ENCODE measurements at places on chromosomes 4 and X.

DNA sequence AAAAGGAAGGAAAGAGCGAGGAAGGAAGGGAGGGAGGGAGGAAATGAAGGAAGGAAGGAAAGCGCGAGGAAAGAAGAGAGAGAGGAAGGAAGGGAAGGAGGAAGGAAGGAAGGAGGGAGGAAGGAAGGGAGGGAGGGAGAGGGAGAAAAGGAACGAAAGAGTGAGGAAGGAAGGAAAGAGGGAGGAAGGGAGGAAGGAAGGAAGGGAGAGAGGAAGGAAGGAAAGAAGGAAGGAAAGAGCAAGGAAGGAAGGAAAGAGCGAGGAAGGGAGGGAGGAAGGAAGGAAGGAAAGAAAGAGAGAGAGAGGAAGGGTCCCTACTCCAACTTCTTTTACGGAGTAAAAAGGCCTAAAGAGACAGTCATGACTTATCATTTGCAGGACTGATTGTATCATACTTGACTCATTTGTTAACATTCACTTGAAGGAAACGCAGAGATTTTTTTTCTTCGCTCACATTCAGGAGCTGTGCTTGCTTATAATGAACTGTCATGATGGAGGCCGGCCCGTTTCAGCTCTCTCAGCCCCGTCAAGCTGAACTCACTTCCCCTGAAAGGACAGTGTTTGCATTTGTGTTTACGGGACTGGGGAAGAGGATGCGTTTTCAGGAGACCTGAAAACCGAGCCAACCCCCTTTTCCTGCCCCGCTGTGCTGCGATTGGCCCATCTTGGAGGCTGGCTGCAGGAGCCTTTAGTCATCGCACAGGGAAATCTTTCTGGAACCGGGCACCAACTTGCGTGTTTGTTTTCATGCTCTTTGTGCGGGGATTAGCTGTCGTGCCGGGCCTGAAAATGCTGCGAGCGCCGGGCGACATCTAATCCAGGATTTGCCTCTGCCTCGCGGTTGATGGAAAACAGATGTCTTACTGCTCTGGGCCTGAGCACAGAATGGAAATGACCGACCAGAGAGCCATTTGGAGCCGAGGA, 17.8 kb downstream of the TRIM2 start:
- no peak for DNase-seq

GRCh38 chrX:84046403-84046984, 141.5 kb downstream of the RPS6KA6 start:
- no peak for DNase-seq

- no peak for DNase-seq
These were observed 159.6 kb upstream of the LEF1 start for GRCh38 chr4:108328383-108328732.

DNA sequence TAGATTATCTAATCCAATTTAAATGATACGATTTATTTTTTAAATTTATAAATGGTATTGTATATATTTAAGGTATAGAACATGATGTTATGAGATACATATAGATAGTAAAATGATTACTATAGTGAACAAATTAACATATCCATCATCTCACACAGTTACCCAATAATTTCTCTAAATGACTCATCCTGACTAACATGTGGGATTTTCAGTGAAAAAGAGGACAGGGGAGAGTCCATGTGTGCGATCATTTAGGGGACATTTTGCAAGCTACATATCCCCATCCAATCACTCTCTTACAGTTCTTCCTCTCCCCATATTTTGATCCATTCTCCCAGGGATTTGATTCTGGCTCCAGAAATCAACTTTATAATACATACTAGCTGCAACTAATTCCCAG, 88.2 kb downstream of the ABCB7 start:
- no peak for DNase-seq

GRCh38 chr4:6230502-6230785, 30.1 kb upstream of the JAKMIP1 start:
- no peak for DNase-seq

GRCh38 chrX:40091691-40092421, 5.9 kb downstream of the BCOR start:
- no peak for DNase-seq

- DNase-seq, result no peak
These were observed 188.4 kb upstream of the TBC1D9 start for GRCh38 chr4:140944572-140944971.

DNA sequence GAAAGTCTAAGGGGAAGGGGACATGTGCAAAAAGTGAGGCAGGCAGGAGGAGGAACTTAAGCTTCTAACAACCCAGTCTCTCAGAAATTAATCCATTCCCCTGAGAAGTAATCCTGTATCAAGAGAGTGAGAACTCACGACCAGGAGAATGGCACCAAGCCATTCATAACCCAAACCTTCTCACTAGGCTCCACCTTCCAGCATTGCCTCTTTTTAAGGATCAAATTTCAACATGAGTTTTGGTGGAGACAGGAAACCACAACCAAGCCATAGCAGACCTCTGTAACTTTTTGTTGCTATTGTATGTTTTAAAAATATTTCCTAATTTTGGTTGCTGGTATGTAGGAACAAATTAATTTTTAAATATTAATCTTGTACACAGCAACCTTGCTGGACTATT, 32.8 kb downstream of the PASD1 start:
- no peak for DNase-seq

GRCh38 chr4:2273657-2274319, 11.9 kb upstream of the MXD4 start:
- DNase-seq, result no peak

GRCh38 chr4:158008551-158009218, 164.1 kb downstream of the GASK1B start:
- DNase-seq, result no peak

- DNase-seq, result no peak
These were observed 1159.7 kb upstream of the PCDH7 start for GRCh38 chr4:29560452-29560851.

- DNase-seq, result no peak
These were observed 93.9 kb upstream of the C1QTNF7 start for GRCh38 chr4:15333692-15334633.

- no peak for DNase-seq
These were observed 321.2 kb downstream of the PCDH7 start for GRCh38 chr4:31041385-31041784.

DNA sequence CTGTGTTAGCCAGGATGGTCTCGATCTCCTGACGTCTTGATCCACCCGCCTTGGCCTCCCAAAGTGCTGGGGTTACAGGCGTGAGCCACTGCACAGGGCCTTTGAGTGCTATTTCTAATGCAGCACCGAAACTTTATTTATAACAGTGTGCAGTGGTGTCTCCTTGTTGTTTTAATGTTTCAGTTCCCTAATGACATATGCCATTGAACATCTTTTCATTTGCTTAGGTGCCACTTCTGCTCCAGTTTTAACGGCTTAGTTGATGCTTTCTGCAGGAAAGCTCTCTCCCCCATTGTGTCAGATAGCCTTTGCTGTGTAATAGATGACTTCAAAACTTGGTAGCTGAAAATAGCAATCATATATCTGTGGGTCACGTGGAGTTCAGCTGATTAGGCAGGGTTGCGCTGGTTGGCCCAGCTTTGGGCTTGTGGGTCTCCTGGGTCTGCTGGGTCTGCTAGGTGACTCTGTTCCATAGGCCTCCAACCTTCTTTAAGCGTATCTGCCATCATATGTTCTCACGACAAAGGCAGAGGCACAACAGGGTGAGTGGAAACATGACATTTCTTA, 76.4 kb upstream of the SHISA3 start:
- DNase-seq, result no peak

GRCh38 chr4:137209240-137209639, 323.1 kb downstream of the PCDH18 start:
- no peak for DNase-seq

DNA sequence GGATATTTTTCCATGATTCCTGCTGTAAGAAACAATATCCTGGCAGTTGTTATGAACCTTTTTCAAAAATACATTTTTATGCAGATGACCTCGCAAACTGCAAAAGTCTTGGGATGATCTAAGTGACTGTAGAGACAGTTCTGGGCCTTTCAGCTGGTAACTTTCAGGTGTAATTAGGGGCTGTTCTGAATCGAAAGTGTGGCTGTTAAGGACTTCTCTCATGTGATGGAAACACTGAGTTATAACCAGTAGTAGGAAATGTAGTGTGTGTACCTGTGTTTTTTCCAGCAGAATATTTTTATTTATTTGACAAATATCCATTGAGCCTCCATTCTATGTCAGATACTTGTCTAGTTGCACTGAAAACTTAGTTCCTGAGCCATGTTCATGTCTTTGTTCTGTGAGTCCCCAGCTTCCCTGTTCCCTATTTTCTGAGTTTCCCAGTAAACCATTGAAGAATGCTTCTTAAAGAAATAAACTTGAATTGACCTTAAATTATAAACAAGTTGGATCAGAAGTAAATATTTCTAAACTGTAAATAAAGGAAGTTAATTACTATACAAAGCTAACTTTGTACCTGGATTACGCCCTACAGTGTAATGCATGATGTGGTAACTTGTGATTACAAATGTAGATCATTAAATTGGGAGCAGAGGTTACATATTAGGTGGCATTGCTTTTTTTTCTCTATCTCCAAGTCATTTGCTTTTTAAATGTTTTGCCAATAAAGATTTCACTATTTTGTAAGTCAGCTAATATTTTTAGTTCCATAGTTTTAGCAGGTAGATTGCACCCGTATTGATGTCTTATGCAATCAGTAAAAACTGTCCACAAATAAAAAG, 33.7 kb upstream of the HPGD start:
- no peak for DNase-seq

DNA sequence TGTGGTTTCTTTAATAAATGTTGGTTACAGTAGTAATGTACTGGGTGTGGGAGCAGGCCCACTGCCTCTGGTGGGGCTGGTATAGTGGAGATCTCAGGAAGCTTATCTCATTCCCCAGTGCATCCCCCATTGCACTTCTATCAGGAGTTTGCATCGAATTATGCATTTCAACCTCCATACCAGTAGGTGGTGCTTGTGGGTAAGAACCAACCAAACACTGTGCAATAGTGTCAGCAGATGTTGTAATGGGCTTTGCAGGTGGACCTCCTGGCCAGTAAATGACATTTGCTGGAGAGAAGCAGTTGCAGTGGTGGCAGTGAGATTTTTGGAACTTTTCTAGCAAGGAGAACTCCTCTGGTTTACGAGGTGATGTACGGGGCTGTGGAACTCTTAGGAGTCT, 150.6 kb downstream of the POU3F4 start:
- no peak for DNase-seq

DNA sequence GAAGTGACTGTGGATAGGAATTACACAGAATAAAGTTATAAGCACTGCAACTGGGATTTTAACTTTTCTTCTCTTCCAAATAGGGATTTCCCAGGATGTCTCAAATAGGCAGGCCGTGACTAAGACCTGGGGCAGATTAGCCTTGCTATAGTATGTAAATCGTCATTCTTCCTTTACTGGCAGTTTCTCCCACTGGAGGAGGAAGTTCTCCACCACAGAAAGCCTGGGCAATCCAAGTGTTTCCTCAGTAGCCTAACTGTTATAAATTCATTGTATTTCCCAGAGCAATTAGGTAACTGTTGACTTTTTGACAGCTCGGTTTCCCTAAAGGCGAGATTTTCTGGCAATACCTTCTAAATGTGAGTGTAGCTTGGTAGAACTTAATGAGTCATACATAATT, at the start of gene TNIP3:
TNIP3 (minus strand) TSS at position 31 of the 400 bp plus-strand sequence. CDS start 196 bp downstream, outside the sequence.
- no peak for DNase-seq

DNA sequence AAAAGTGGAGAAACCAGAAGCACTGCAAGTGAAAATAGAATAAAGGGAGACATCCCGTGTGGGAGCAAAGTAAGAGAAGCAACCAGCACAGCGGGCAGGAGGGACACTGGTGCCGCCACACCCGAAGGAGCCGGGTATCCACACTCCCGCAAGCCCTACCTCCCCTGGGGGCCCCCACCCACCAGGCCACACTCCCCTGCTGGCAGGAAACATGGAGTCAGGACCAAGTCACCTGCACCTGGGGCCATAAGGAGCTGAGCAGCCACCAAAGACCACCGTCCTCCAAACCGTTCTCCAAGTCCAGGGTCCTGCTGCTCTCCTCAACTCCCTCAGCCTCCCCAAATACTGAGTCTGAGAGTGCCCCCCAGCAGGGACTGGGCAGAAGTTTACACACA, 30.5 kb downstream of the FGFRL1 start:
- DNase-seq, result no peak

DNA sequence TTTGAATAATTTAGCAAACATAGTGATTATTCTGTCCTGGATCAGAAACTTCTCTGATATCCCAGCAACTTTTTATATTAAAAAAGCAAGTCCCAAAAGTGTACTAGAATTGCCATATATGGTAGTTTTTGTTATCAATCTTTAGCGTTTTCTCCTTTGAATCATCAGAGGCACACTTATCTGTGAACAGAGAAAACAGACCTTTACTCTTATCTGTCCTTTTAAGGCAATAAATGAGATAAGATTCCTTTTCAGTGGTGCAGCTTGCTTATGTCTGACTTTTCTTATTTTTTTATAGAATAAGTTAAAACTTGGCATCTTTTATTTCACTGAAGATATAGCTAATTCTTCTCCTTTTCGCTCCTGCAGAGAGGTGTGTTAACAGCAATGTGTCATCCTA, 458.1 kb upstream of the PCDH10 start:
- no peak for DNase-seq

DNA sequence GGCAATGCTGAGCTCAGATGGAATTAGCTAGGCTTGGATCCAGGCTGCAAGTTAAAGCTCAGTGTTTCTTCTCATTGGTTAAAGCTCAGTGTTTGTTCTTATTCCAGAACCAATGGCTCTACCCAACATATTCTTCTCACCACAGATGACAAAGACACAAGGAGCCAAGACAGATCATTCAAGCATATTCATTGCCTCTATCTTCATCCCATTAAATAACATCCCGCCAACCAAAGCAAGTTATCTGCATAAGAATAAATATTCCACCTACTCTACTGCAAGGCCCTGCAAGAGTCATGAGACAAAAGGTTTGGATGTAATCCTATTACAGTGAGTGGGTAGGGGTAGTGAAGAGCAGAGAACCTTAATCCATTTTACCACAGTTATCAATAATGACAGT, 766.5 kb downstream of the C4orf33 start:
- no peak for DNase-seq

DNA sequence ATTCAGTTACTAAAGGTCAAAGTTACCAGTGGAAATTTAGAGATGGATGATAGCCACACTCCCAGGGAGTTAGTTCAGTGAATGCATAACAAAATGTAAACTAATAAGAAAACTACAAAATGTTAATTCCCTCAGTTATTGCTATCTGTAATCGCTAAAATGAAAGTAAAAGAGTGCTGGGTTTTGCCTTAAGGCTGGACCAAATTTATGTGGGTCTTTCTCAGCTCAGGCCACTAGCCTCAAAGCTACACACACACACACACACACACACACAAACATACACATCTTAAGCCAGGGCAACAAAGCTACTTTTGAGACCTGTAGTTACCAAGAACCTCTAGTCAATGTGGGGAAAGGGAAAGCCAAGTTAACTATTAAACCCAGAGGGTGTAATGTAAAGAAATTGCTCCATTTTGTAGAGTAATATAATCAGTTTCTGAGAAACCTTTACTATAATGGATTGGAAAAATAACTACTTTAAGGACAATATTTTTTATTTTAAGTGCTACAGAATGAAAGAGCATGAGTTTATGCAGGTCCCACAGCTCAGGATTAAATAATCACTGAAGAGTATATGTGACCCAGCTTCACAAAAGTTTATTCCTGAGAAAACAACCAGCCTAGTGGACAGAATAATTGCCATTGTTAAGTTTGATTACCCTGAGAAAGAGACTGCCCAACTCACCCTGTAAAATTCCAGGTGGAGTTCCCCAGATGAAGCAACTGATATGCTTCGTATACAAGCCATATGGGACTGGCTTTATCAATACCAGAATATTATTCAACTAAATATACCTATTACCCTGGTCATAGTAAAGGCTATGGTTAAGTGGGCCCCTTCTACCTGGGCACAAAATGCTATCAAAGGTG, 8.9 kb upstream of the UGT2A3 start:
- DNase-seq, result no peak

All from progenitor cell of endocrine pancreas (in vitro differentiated cells).